ENCODE measurements at places on chromosomes 12 and 14.

- peak; percentile 89 for DNase-seq
Observed at GRCh38 chr14:95442633-95443021, 73.8 kb downstream of the SYNE3 start.

DNA sequence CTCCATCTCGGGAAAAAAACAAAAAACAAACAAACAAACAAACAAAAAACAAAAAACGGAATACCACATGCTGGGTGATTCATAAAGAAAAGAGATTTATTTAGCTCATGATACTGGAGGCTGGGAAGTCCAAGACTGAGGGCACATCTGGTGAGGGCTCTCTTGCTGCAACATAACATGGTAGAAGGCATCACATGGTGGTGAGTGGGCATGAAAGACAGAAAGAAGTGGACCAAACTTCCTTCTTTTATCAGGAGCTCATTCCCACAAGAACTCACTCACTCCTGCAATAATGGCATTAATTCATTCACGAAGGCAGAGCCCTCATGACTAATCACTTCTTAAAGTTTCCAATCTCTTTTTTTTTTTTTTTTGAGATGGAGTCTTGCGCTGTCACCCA lies 8.0 kb upstream of the LGMN start:
- no peak for DNase-seq

DNA sequence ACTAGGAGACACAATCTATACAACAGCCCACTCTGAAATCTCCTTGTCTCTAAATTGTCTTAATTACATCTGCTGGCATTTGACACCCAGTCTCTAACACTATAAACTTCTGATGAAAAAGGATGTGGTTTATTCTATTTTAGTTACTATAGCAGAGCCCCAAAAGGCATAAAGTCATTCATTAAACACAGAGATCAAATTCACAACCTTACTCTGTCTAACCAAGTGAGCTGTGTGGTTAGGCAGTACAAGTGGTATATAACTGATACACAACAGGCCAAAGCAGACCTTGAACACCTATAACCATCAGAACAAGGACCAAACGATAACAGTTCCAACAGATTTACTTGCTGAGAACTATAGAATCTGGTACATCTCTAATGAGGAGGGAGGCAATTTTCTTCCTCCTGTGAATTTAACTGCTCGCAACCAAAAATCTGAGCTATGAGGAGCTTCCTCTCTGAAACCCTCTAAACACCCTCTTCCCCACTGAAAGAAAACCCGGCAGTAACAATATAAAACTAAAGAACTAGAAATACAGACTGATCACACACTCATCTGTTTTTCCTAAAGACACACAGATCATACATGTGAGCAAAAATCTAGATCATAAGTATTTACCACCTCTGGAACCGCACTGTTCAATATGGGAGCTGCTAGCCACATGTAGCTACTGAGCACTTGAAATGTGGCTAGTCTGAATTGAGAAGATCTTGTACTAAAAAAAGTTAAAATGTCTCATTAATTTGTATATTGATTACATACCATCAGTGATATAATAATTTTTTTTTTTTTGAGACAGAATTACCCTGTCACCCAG lies 17.7 kb downstream of the SPPL3 start:
- DNase-seq = no peak

DNA sequence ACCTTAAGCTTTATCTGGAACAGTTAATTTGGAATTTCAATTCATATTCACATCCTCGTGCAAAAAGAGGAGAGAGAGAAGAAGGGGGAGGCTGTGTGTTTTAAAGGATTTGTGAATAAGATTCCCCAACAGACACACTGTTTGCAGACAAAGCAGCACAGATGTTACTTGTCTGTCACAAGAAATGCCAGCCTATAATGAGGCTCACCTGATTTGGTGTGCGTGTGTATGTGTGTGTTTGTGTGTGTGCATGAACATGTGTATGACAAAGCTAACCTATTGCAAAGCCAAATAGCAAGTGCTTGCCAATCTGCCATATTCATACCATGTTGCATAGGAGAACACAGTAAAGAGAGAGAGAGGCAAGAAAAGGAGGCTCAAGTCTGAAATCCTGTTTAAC lies 361.6 kb upstream of the NOVA1 start:
- DNase-seq = no peak

DNA sequence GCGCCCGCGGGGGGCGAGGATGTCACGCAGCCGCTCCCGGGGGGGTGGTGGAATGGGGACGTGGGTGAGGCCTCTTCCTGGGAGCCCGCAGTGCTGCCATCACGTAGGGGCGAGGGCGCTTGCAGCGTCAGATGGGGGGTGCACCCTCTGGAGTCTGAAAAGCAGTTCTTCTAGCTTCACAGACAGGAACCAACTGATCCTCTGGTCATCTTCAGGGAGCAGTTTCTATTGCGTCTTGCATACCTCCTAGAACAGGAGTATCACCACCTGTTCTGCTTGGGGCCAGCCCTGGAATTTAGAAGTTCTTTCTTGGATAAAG lies 36.9 kb upstream of the PRIMA1 start:
- DNase-seq = no peak

DNA sequence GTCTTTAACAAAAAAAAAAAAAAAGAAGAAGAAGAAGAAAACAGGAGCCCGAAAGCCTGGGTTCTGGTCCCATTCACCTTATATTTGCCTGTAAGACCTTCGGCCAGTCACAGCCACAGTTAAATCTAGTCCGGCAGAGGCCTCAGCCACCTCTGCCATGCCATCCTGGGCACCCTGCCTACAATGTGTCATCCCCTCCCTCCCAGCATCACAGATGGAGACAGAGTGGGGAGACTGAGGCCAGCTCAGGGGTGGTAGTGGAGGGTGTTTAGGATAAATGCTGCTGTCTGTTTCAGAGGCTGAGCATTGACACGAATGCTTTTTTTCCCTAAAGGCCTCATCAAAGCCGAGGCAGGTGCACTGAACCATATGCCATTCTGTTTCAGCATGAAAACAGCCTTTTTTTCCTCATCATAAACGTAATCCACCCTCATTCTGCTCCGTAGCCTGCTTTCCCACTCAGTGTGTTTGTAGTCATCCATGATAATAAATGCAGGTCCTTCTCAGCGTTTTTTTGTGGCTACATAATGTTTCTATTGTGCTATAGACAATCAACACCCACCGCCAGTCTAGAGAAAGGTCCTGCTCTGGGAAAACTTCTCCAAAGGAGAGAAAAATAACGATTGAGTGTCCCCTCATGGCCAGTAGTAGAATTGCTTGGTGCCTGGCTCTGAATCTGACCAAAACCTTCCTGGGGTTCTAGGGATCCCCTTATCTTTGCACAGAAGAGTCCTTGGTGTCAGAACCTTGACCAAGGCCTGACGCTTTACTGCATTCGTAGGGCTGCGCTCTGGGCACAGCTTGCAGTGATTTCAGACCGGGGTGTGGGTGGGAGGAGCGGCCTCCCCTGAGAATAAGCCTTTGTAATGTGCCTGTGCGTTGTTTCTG lies 41.1 kb upstream of the TSPAN9 start:
- DNase-seq = no peak

DNA sequence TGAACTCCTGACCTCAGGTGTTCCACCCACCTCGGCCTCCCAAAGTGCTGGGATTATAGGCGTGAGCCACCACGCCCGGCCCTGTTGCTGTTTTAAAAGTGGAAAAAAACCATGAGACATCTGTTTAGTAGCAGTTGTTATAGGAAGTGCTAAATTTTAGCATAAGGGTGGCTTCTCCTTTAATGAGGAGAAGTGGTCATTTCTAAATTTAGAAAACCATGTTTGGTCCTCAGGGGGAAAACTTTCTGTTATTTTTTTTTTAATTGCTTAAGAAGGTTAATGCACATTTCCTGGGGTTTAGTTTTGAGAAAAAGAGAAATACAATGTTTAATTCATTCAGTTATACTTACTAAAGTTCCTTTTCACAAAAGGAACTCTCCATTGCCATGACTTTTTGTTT lies 102.1 kb downstream of the MYRFL start:
- DNase-seq = no peak

GRCh38 chr12:124727922-124728321 lies 135.7 kb downstream of the SCARB1 start:
- DNase-seq = no peak

GRCh38 chr12:93804392-93805179 lies 127.4 kb downstream of the CRADD start:
- DNase-seq = no peak

DNA sequence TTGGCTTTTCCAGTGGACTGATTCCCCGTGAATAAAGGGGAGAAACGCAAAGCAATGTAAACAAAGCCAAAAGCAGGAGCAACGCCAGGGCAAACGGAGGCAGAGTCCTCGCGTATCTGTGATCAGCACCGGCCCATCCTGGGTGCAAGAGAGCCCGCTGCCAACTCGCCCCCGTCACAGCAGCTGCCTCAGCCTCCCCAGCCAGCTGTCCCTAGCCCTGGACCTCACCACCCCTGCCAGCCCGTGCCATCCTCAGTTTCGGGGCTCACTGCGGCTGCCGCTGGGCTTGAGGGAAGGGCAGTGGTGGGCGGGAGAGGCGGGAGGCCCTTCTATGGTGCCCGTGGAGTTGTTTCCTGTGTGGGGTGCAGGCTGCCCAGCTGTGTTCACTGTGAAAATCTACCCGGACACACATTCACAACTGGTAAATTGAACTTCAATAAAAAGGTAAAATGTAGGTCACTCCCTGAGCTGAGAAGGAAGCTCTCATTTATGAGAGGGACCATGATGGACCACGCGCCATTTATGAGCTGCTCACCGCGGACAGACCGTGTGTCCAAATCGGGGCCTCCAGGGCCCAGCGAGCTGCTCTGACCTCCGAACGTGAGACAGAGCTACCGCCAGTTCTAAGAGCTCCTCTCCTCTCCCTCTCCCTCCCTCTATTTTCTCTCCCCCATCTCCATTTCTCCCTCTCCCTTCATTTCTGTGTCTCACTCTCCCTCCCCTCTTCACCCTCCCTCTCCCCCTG lies 330.5 kb upstream of the SFSWAP start:
- DNase-seq = no peak

- DNase-seq = no peak
Observed at GRCh38 chr12:106498056-106498455, 84.7 kb upstream of the RFX4 start.

DNA sequence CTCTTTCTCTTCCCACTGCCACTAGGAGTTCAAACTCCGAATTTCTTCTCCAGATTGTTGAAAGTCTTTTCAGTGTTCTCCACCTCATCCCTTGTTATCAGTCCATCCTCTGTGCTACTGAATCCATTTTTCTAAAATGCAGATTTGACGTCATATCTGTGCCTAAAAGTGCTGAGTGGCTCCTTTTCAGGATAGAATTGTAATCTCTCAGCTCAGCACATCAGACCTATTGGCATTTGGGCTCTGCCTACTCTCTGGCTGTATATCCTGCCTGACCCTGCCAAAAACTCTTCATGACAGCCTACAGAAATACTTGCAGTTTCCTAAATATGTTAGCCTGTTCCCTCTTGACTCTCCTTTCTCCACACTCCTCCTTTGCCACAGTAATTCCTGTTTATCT lies 1.1 kb upstream of the RABGGTA start:
- DNase-seq = no peak

DNA sequence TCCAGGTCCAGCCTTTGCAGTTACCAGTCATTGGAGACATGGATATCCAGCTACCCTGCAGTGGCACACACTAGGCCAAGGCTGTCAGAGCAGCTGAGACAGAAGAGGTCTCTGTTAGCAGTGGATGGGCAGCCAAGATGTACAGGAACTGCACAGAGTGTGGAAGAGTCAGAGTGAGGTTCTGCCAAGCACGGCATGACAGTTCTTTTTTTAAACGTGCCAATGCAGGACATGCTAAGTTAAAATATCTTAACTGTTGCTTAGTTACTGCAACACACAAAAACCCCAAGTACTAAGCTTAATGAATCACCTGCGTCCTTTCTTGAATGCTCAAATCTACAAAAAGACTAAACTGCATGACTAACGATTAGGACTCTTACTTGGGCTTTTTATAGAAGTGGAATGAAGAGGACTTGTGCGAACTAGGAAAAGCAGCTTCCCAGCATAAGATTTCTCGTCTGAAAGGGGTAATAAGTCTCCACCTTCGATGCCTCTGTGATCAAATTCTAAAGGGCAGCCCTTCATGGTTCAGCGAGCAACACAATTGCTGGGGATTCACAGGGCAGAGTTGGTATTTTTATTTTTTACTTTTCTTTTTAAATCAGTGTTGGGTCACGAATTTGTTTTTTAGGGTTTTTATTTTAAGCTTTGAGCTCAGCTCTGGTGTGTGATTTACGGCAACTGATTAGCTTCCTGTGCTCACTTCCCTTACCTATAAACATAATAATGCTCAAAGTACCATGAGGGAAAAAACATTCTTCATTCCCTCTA lies 20.6 kb downstream of the MAPK1IP1L start:
- no peak for DNase-seq

DNA sequence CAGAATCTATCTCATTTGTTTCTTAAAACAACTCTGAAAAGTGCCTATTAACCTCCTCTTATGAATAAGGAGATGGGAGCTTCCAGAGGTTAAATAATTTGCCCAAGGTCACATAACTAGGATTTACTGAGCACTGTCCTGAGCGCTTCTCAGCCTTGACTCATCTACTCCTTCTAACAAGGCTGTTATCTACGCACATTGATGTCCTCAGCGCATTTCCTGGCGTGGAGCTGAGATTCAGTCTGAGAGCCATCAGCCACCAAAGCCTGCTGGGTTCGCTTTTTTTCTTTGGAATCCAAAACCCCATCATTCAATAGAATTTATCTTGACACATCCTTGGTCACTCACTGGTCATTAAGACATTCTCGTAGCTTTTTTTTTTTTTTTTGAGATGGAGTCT lies 29.3 kb downstream of the AK7 start:
- DNase-seq = no peak
